ENCODE measurements at places on chromosomes 6 and 20. TPM values are rescaled to one million over a fixed set of nuclear protein-coding genes. Genes with fewer than 3 reads are reported as not detected.

Gene OR2H2
- not detected for total RNA-seq

- no peaks in the 10 kb centered on the region for H3K4me1 ChIP-seq
- H3K27me3 ChIP-seq: peaks cover 4% of the 10 kb centered on the region
- no peak for DNase-seq
- H3K27ac ChIP-seq: no peak overlapping the region
These were observed 337.0 kb upstream of the RNF24 start for GRCh38 chr20:4352348-4352747.

GRCh38 chr6:168584249-168584648, 143.3 kb downstream of the SMOC2 start:
- DNase-seq: no peak
- H3K4me3 ChIP-seq: no peak overlapping the region
- H3K4me1 ChIP-seq: no peaks in the 10 kb centered on the region
- no peak overlapping the region for H3K27ac ChIP-seq
- H3K36me3 ChIP-seq: no peaks in the 10 kb centered on the region

GRCh38 chr6:132399376-132400074, 1.8 kb downstream of the MOXD1 start:
- no peak overlapping the region for H3K4me3 ChIP-seq
- DNase-seq: no peak
- H3K4me1 ChIP-seq: peaks cover 34% of the 10 kb centered on the region
- H3K27ac ChIP-seq: peak overlapping the region; percentile 35
- no peaks in the 10 kb centered on the region for H3K27me3 ChIP-seq

Gene TMC2
- not detected for total RNA-seq

DNA sequence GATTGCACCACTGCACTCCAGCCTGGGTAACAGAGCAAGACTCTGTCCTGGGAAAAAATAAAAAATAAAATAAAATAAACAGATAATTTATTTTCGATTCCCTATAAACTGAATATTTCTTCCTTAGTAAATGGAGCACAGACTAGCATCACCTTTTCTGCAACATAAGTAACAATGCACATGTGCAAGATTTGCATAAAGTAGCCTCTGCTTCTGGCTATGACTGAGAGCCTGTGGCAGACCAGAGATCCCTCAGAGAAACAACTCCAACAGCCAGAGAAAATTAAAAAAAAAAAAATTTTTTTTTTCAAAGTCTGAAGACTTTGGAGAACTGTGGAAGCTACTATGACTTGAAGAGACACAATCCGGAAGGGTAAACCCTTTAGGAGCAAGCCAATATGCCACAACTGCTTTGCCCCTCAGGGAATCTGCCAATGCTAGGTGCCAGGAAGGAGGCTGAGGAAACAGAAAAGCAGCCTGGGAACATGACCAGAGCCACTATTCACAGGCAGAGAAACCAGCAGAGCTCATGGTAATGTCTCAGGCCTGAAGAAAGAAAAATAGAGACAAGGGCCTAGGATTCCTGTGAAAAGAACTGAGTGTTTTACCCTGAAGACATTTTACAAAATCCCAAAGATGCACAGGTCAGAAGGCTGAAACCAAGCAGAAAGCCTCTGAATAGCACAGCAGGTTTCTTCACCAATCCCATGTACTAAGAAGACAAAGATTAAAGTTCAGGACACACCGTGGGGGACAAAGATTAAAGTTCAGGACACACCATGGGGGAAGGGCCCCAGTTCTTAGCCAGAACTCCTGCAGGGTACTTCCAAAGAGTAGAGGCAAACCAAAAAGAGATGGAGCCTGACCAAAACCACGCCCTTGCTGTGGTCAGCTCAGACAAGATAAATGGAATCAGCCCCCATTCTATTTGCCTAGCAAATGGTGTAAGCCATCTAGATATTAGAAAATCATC, 25.8 kb downstream of the B4GALT5 start:
- H3K4me1 ChIP-seq: peaks cover 4% of the 10 kb centered on the region
- H3K36me3 ChIP-seq: no peaks in the 10 kb centered on the region
- H3K27ac ChIP-seq: no peak overlapping the region

DNA sequence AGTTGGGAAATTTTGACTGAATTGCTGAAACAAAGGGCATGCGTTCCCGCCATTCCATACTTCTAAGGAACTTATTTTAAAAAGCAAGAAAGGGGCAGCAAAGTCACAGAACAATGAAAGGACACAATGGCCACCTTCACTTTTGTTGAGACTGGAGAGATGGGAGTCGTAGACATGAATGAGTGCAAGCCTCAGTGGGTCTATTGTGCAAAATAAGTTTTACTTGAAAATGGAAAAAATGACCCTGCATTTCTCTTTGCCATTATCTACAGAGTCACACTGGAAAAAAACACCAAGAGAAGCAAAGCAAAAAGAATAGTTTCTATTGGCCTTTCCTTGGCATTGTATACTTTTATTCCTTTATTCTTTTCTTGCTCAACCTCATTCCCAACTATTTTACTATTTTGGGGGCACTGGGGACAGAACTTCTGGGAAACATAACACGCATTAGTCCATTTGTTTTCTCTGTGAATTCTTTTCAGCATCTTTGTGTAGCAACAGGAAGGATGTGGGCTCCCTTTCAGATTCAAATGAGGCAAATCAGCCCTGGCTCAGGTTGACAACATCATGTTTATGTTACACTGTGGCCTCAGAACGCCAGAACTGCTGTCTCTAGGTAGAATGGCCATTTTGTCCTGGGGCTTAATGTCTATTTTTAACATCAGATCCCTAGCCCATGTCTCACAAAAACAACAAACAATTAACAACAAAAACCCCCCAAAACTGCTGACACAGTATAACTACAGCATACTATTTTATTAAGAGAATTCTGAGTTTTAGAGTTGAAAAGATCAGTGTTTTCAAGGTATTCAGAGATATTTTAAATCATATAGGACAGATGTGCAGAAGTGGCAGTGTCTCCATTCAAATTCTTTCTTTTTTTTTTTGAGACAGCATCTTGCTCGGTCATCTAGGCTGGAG, 122.2 kb downstream of the FYN start:
- H3K27me3 ChIP-seq: no peaks in the 10 kb centered on the region
- DNase-seq: peak; percentile 55
- H3K4me1 ChIP-seq: peaks cover 15% of the 10 kb centered on the region
- no peaks in the 10 kb centered on the region for H3K36me3 ChIP-seq
- H3K27ac ChIP-seq: peak overlapping the region; percentile 25

Gene ENPP4
- total RNA-seq: 12.6 TPM

Gene C6orf52
- total RNA-seq: 2.2 TPM

Gene PRSS35
- 1.1 TPM for total RNA-seq

DNA sequence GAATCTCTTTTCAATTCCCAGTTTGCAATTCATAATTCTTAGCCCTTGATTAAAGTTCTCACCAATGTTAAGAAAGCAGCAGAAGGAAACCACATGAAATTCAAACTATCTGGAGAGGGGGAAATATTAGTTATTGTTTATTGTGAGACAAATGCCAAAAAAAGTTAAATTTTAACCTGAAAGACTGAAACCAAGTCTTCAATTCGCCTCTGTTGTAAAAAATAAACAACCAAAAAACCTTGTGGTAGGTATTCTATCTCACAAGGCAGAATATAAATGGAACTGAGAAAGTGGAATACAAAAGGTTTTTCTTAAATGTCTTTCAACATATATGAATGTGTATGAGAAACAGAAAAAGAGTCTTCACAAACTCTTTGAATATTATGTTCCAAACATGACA, 24.8 kb downstream of the TMX4 start:
- no peak overlapping the region for H3K4me3 ChIP-seq
- no peaks in the 10 kb centered on the region for H3K4me1 ChIP-seq
- no peak for DNase-seq
- H3K27ac ChIP-seq: no peak overlapping the region

Gene NRN1
- total RNA-seq: 20.6 TPM

GRCh38 chr6:130176378-130176777, 46.4 kb downstream of the SAMD3 start:
- no peak for DNase-seq
- no peak overlapping the region for H3K4me3 ChIP-seq
- peaks cover 11% of the 10 kb centered on the region for H3K4me1 ChIP-seq
- H3K36me3 ChIP-seq: no peaks in the 10 kb centered on the region
- H3K27me3 ChIP-seq: no peaks in the 10 kb centered on the region

Gene HLA-DQA2
- not detected for total RNA-seq

Gene CD93
- not detected for total RNA-seq

GRCh38 chr20:24102290-24102689, 113.7 kb upstream of the GGTLC1 start:
- H3K4me3 ChIP-seq: no peak overlapping the region
- DNase-seq: no peak
- peak overlapping the region; percentile 52 for H3K27ac ChIP-seq
- no peaks in the 10 kb centered on the region for H3K27me3 ChIP-seq

Gene RAD21L1
- 0.19 TPM for total RNA-seq

Gene OXT
- not detected for total RNA-seq

DNA sequence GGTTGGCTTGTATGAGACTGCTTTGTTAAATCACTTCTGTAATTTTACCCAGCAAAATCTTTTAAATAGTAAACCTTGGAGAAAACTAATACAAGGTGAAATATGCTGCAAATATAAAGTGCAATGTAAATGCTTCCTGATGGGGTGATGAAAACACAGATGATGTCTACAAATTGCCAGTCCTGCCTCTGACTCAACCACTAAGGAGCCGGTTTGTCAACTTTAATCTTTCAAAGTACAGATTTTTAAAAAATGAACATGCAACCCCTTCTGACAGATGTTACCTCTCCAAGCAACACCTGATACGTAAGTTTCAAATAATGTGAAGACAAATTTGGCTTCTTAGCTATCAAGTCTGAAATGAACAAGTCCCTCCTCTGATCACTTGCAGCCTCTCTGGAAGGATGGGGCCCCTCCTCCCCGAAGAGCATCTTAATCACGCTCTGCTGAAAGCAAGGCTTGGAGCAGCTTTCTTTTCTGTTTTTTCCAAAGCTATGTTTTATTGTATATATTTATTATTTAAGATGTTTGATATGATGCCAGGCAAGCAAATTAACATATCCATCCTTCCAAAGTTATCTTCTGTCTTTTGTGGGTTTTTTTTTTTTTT, 196.0 kb downstream of the MYLK4 start:
- no peak overlapping the region for H3K4me3 ChIP-seq
- no peaks in the 10 kb centered on the region for H3K36me3 ChIP-seq
- peaks cover 57% of the 10 kb centered on the region for H3K4me1 ChIP-seq
- no peaks in the 10 kb centered on the region for H3K27me3 ChIP-seq

Gene ZC2HC1B
- total RNA-seq: not detected

Gene HLA-DRB1
- not detected for total RNA-seq

DNA sequence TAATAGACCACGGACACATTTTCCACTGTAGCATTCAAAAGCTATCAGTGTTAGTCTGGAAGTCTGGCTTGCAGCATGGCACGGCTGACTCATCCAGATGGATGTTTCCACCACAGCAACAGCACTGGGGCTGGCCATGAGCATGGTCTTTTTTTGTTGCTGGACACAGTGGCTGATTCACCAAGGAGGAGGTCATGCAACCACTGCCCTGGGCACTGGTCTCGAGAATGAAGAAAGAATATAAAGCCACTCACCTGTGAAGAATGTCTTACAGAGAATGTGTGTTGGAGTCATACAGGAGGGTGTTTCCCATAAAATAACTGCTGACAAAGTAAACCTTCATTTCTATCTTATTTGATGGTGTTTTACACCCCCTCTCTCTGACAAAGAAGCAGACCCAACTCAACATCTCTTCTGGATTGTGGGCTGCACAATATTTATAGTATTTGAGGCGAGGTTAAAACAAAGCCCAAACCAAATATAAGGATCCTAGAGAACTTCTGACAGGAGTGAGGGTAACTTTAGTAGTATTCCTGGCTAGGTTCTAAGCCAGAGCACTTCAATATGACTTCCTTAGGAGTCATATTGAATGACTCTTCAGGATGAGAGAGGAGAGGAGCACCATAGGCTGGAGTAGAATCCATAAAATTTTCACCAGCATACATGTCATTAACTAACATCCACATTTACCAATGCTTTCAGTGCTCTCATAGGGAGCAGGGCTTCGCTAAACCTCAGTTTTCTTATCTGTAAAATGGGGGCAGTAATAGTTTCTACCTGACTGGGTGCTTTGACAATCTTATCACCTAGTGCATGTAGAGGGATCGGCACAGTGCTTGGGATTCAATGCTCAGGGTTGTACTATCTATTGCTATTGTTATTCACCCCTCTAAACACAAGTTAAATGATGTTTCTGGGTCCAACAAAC, 121.4 kb downstream of the KIF13A start:
- DNase-seq: peak; percentile 94
- no peaks in the 10 kb centered on the region for H3K27me3 ChIP-seq
- no peak overlapping the region for H3K4me3 ChIP-seq
- peak overlapping the region; percentile 88 for H3K27ac ChIP-seq
- peaks cover 70% of the 10 kb centered on the region for H3K4me1 ChIP-seq

DNA sequence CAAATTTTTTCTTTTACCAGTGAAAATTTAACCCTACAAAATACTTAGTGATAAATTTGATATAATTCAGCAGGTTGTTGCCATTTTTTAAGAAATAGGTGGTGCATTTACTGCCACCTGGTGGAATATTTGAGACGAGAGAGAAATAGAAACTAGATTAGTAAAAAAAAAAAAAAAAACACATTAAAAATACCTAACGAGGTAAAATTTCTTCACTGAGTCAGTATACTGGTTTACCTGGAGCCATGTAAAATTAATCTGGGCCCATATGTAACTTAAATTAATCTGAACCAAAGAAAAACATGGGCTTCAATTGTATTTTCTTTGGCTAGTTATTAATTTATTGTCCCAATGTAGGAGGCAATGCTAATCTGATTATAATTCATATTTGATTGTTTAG, 520.8 kb downstream of the EPM2A start:
- H3K27ac ChIP-seq: no peak overlapping the region
- no peak overlapping the region for H3K4me3 ChIP-seq
- H3K4me1 ChIP-seq: no peaks in the 10 kb centered on the region
- peak; percentile 18 for DNase-seq
- H3K27me3 ChIP-seq: no peaks in the 10 kb centered on the region
- no peaks in the 10 kb centered on the region for H3K36me3 ChIP-seq

DNA sequence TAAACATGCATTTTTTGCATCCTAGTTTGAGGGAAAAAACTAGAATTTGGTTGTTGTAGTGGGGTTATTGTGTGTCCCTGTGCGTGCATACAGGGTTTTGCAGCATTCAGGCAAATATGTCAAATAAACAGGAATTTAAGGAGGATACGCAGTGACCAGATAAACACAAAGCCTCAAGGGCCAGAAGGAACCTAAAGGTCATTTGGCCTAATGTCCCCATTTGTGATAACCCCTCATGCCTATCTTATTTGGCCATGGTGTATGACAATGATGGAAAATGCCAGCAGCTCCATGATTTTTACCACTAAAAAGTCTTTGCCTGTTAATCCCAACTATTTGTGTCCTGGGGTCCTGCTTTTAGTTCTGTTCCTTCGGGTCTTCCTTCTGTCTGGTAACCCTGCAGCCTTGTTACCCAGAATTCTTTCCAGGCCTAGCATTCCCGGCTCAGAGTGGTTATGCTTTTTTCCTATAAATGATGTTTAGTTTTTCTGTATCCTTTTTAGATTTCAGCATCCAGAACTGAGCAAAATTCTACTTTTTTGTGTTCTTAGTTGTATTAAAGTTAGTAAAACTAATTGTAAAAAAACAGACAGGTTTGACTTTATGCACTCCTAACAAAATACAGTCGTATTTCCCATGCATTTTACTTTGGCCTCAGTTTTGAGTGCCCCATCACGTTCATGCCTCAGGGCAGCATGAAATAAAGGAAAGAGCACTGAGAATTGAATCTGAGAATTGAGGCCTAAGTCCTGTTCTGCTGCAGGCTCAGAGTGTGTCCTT, 4.4 kb downstream of the STX16 start:
- H3K36me3 ChIP-seq: peaks cover 63% of the 10 kb centered on the region
- H3K27ac ChIP-seq: no peak overlapping the region
- H3K27me3 ChIP-seq: no peaks in the 10 kb centered on the region
- H3K4me1 ChIP-seq: peaks cover 16% of the 10 kb centered on the region
- H3K4me3 ChIP-seq: no peak overlapping the region

Data from SJSA1 (cell line).